Neural progenitor cell (in vitro differentiated cells): ENCODE measurements at places on chromosomes 7 and 10. TPM values are rescaled to one million over a fixed set of nuclear protein-coding genes. Genes with fewer than 3 reads are reported as not detected.

DNA sequence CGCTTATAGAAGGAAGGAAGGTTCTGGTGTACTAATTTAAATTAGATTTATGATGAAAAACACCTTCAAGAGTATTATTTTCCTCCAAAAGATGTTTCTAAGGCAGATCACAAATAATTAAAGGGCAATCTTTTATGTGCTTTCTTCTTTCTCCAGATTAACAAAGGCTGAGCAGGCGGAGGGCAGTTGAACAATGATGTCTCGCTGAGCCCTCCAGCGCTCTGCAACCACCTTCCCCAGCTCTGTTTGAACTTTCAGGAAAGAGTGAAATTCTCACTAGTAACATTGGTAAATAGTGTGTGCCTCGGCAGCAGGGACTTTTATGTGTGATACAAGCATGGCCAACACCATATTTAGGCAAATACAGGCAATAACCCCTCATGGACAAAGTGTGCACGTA, 379.1 kb upstream of the MKI67 start:
- no peaks in the 10 kb centered on the region for H3K27me3 ChIP-seq
- peaks cover 15% of the 10 kb centered on the region for H3K4me1 ChIP-seq
- no peaks in the 10 kb centered on the region for H3K36me3 ChIP-seq
- DNase-seq: peak; percentile 67
- H3K4me3 ChIP-seq: no peak overlapping the region

DNA sequence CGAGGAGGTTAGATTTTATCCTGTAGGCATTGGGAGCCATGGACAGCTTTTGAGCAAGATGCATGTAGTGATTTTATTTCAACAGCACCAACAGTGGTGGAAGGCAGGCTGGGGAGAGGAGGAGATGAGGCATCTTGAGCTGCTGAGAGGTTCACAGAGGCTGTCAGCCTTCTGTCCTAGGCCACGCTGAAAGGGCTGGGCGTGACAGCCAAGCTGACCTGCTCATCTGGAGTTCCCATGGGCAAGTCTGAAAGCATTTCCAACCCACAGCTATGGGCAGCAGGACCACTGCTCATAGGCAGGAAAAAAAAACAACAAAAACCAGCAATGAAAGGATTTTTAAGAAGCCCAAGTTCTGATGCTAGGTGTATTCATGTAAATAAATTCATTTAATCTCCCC, 7.7 kb downstream of the NEURL1 start:
- no peak overlapping the region for H3K27ac ChIP-seq
- H3K27me3 ChIP-seq: peaks cover 19% of the 10 kb centered on the region
- DNase-seq: no peak
- H3K36me3 ChIP-seq: no peaks in the 10 kb centered on the region
- no peak overlapping the region for H3K4me3 ChIP-seq

- no peaks in the 10 kb centered on the region for H3K4me1 ChIP-seq
- no peaks in the 10 kb centered on the region for H3K27me3 ChIP-seq
- no peak overlapping the region for H3K4me3 ChIP-seq
Measured at GRCh38 chr10:99612167-99612831, 7.9 kb downstream of the SLC25A28 start.

DNA sequence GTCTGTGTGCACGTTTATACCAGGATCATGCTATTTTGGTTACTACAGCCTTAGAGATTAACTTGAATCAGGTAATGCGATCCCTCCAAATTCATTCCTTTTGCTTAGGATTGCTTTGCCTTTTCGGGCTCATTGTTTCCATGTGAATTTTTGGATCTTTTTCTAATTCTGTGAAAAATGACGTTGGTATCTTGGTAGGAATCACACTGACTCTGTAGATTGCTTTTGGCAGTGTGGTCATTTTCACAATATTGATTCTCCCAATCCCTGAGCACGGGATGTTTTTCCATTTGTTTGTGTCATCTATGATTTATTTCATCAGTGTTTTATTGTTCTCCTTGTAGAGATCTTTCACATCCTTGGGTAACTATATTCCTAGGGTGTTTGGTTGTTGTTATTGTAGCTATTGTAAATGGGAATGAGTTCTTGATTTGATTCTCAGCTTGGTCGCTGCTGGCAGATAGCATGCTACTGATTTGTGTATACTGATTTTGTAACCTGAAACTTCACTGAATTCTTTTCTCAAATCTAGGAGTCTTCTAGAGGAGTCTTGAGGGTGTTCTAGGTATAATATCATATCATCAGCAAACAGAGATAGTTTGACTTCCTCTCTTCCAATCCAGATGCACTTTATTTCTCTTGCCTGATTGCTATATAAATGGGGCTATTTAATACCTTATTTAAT, 18.2 kb downstream of the SNX8 start:
- H3K27ac ChIP-seq: no peak overlapping the region
- no peaks in the 10 kb centered on the region for H3K36me3 ChIP-seq
- peaks cover 5% of the 10 kb centered on the region for H3K4me1 ChIP-seq
- H3K27me3 ChIP-seq: no peaks in the 10 kb centered on the region
- no peak overlapping the region for H3K4me3 ChIP-seq

GRCh38 chr10:60498985-60499384, 109.3 kb upstream of the ANK3 start:
- DNase-seq: no peak
- no peaks in the 10 kb centered on the region for H3K27me3 ChIP-seq
- H3K4me1 ChIP-seq: peaks cover 8% of the 10 kb centered on the region

GRCh38 chr10:22345301-22346095, at the start of gene SPAG6:
Gene SPAG6, plus strand, starts transcription at chr10:22345496. Its CDS starts 116 bp downstream, at chr10:22345612.
- peak within 1 kb of the TSS; percentile 51 for H3K4me3 ChIP-seq
- peaks cover 96% of the 10 kb centered on the region for H3K27me3 ChIP-seq
- H3K27ac ChIP-seq: no peak within 1 kb of the TSS
- H3K4me1 ChIP-seq: no peaks in the 10 kb centered on the region
- peak; percentile 90 for DNase-seq

- peak overlapping the region; percentile 68 for H3K27ac ChIP-seq
- no peaks in the 10 kb centered on the region for H3K27me3 ChIP-seq
- no peak overlapping the region for H3K4me3 ChIP-seq
- no peak for DNase-seq
Measured at GRCh38 chr10:72418679-72419078, 64.0 kb upstream of the DNAJB12 start.

GRCh38 chr7:64626557-64626956, 39.4 kb upstream of the ZNF107 start:
- H3K36me3 ChIP-seq: no peaks in the 10 kb centered on the region
- no peaks in the 10 kb centered on the region for H3K27me3 ChIP-seq
- H3K4me1 ChIP-seq: no peaks in the 10 kb centered on the region
- no peak for DNase-seq
- no peak overlapping the region for H3K27ac ChIP-seq
- H3K4me3 ChIP-seq: no peak overlapping the region

DNA sequence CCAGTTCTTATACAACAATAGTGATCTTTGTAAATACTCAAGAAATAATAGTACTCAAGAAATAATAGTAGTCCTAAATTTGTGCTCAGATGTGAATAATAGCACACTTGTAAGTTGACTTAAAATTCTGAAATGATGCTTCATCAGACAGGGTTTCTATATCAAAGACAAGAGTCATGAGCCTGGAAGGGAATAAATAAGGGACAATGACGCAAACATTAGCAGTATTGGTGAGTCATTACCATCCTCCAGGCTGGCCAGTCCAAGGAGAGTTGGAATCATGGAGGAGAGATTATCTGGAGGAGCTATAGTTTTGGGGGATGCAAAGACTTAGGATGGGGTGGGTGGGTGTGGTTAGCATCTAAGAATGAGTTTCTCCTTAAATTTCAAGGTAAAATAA, 6.1 kb upstream of the SH3PXD2A start:
- no peak for DNase-seq
- H3K4me1 ChIP-seq: peaks cover under 1% of the 10 kb centered on the region
- H3K36me3 ChIP-seq: no peaks in the 10 kb centered on the region
- no peak overlapping the region for H3K27ac ChIP-seq
- peaks cover 20% of the 10 kb centered on the region for H3K27me3 ChIP-seq

DNA sequence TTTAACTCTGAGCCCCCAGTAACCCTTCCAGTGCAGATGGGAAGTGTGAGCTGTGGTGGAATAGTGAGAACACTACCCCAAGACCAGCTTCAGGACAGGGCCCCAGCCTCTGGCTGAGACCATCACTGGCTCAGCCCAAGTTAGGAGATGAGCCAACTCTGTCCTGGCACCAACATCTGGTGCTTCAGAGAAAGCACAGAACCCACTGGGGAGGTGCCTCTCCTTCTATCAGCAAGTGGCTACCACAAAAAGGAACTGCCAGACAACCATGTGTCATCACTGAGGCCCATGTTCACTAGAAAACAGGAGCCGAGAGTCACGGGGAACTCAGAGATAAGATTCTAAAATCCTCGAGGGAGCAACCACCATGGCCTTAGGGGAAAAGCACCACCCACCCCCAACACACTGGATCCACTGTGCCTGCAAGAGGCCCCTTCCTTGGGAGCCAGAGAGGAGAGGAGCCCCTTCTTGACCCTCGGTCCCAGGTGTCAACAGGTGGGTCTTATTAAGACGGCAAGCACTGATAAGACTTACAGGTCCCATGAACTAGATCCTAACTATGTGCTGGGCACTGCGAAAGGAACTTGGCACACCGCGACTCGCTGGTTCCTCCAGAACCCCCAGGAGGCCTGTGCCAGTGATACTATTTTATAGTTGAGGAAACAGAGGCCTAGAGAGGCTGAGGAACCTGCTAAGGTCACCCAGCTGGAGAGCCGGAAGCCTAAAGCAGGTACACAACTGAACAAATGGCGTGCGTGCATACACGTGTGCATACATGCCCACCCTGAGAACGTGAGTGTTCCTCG, 102.7 kb downstream of the FAM53B start:
- H3K36me3 ChIP-seq: no peaks in the 10 kb centered on the region
- H3K4me3 ChIP-seq: no peak overlapping the region
- peaks cover 63% of the 10 kb centered on the region for H3K4me1 ChIP-seq
- DNase-seq: no peak
- peak overlapping the region; percentile 97 for H3K27ac ChIP-seq

DNA sequence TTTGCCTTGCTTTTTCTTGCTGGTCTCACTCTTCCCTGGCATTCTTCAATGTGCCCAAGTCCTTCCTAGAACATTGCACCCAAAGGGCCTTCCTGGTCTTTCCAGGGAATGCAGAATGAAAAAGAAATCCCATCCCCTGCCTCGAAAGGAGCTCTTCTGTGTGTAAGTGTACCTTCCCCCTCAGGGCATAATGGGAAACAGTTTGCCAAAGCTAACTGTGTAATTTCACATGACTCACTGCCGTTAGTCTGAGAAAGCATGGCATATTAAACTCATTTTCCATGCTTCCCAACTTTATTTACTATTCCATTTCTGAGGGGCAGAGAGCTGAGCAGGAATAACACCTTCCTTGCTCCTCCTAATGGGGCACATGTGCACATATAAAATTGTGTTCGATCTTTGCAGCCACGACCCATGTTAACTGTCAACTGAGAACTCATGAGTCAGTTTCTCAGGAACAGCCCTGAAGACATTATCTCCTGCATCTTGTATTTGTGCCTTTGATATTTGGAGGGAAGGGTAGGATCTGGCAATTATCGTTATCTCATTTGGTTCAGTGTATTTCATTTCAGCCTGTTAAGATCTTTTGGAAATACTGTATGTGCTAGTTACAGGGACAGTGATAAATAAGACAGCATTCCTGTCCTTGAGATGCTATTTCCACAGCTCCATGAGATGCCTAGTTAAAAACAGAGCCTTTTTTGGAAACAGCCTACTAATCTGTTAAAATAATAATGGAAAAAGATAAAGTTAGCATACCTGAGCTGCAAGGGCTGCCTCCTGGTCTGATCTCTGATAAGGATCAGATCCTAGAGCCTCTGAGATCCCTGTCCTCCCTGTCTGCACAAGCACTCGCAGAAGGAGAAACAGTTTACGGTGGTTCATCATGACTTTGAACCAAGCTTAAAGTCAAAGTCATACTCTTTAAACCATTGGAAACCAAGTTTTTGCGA, 42.3 kb downstream of the IKZF1 start:
- no peak overlapping the region for H3K27ac ChIP-seq
- no peak for DNase-seq
- no peaks in the 10 kb centered on the region for H3K27me3 ChIP-seq
- no peaks in the 10 kb centered on the region for H3K36me3 ChIP-seq

GRCh38 chr10:107144490-107144889, 20.0 kb downstream of the SORCS1 start:
- H3K36me3 ChIP-seq: no peaks in the 10 kb centered on the region
- no peak overlapping the region for H3K27ac ChIP-seq
- H3K27me3 ChIP-seq: no peaks in the 10 kb centered on the region
- H3K4me1 ChIP-seq: no peaks in the 10 kb centered on the region

GRCh38 chr7:133921635-133922182, 205.4 kb upstream of the LRGUK start:
- no peak overlapping the region for H3K4me3 ChIP-seq
- H3K27ac ChIP-seq: no peak overlapping the region
- H3K27me3 ChIP-seq: no peaks in the 10 kb centered on the region

- H3K36me3 ChIP-seq: no peaks in the 10 kb centered on the region
- no peak overlapping the region for H3K27ac ChIP-seq
Measured at GRCh38 chr7:36546331-36546730, 156.7 kb downstream of the ANLN start.

Gene MRC1
- total RNA-seq: 0.03 TPM in 1 of 2 replicates, not detected in the other

Gene NKX1-2
- not detected in 2 replicates for total RNA-seq

Gene GPR26
- not detected in 2 replicates for total RNA-seq
